Activated CD4-positive, alpha-beta memory T cell treated with anti-CD3 and anti-CD28 coated beads for 36 hours (primary cell): ENCODE measurements at places on chromosomes 4 and X. TPM values are rescaled to one million over a fixed set of nuclear protein-coding genes. Genes with fewer than 3 reads are reported as not detected.

SPATA18 gene
- not detected for total RNA-seq

DNA sequence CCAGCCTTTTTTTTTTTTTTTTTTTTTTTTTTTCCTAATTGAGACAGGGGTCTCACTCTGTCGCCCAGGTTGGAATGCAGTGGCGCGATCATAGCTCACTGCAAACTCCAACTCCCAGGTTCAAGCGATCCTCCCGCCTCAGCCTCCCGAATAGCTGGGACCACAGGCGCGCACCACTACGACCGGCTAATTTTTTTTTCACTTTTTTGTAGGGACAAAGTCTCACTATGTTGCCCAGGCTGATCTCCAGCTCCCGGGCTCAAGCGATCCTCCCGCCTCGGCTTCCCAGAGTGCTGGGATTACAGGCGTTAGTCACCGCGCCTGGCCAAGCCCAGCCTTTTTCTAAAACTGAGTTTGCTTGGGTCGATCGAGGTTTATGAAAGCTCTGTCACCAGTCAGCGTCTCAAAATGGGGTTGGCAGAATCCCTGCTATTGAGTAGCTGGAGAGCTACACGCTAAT, 1.3 kb upstream of the OTUD5 start:
- DNase-seq: peak; percentile 57

TRIM75 gene
- total RNA-seq: not detected

ARHGEF38 gene
- not detected for total RNA-seq

- DNase-seq: no peak
Measured at GRCh38 chr4:75989846-75990528, 758 bp downstream of the SDAD1 start.

AFM gene
- not detected for total RNA-seq

CENPVL1 gene
- not detected for total RNA-seq

- peak; percentile 35 for DNase-seq
Measured at GRCh38 chrX:41922431-41923151, 763 bp downstream of the CASK start.
